ENCODE measurements at places on chromosomes 2 and 18.

GRCh38 chr2:145034511-145034910 lies 514.6 kb upstream of the ZEB2 start:
- DNase-seq = no peak

GRCh38 chr2:56587456-56587855 lies 403.7 kb downstream of the CCDC85A start:
- DNase-seq = no peak

GRCh38 chr18:3448838-3449511 lies 997 bp upstream of the TGIF1 start:
- peak; percentile 89 for DNase-seq

DNA sequence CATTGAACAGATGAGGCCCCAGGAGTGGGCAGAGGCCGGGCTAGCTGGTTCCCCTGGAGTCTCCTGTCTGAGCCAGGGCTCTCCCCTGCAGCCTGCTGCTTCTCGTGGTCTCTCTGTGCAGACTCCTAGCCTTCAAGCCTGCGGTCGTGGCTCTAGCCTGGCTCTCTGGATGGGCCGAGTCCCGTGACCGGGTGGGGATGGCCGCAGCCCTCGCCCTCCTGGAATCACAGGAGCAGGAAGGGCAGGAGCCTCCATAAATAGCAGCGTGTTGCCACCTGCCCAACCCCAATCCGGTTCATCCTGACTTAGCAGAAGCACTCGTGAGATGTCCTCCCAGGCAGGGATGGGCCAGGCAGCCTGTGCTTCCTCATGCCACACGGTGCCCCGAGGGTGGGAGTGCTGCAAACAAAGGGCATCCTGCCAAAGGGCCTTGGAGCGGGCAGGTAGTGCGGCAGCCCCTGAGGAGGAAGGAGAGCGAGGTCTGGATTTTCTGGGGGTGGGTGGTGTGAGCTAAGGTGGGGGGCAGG lies 43.9 kb downstream of the FOSL2 start:
- DNase-seq = peak; percentile 98

GRCh38 chr18:11260961-11261461 lies 111.6 kb upstream of the PIEZO2 start:
- DNase-seq = no peak

DNA sequence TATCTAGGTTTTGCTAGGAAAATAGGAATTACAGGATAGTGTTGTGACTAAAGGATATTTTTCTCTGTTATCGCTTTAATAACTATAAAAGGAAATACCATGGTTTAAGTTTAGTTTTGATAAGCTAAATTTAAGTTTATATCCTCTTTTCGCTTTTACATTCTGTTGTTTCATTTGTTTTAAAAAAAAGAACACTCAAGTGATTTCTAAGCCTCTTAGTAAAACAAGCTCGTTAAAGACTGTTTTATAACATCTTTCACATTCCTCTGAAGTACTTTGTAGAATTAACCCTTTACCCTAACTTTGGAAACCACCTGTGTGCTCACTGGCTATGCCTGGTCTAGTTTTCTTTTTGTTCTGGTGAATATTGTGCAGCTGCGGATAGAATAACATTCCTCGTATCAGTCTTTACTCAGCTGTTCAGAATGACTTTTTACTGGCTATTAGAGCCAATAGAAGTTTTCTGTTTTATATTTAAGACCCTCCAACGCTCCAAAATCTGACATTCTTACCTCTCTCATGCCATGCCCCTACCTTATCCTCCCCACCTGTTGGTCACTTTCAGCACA lies 183.1 kb downstream of the PTPRM start:
- DNase-seq = no peak

DNA sequence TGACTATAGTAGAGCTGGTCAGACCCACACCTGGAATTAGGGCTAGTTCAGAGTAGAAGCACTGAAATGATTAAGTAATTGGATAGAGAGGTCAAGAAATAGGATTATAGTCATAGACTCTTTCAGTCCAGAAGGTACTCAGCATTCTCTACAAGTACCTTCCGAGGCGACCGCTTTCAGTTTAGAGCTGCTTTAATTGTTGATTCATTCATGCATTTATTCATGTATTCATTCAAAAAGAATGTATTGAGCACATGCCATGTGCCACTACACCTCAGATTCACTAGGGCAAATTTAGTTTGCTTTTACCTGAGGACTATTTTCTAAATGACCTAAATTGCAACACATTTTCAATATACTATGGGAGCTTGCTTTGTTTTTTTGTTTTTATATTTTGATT lies 48.7 kb downstream of the CRIM1 start:
- DNase-seq = peak; percentile 66

DNA sequence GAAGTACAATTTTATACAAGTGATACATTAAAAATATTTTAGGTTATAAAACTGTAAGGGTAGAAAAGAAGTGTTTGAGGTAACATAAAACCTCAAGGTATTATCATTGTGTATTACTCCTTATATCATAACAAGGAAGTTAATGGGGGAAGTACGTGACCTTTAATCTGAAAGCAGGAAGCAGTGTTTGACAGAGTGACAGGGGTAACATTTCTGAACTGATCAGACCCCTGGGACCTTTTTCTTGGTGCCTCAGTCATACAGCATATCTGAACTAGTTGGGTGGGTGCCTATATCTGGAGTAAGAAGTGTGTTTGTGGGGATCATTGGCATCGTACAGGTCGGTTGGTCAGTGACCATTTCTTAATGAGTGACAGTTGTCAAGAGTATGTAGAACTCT lies 43.0 kb downstream of the MALT1 start:
- no peak for DNase-seq

- no peak for DNase-seq
Observed at GRCh38 chr2:219404954-219405353, 13.2 kb upstream of the DES start.

DNA sequence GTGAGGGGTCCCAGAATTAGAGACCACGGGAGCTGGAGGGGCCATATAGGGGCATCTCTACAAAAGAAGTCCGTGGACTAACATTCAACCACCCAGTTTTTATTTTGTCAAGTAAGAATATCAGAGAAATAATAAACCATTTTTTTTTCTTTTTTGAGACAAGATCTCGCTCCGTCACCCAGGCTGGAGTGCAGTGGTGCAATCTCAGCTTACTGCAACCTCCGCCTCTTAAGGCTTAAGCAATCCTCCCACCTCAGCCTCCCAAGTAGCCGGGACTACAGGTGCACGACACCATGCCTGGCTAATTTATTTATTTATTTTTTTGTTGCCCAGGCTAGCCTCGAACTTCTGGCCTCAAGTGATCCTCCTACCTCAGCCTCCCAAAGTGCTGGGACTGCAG lies 82.7 kb downstream of the ZFP36L2 start:
- DNase-seq = no peak

DNA sequence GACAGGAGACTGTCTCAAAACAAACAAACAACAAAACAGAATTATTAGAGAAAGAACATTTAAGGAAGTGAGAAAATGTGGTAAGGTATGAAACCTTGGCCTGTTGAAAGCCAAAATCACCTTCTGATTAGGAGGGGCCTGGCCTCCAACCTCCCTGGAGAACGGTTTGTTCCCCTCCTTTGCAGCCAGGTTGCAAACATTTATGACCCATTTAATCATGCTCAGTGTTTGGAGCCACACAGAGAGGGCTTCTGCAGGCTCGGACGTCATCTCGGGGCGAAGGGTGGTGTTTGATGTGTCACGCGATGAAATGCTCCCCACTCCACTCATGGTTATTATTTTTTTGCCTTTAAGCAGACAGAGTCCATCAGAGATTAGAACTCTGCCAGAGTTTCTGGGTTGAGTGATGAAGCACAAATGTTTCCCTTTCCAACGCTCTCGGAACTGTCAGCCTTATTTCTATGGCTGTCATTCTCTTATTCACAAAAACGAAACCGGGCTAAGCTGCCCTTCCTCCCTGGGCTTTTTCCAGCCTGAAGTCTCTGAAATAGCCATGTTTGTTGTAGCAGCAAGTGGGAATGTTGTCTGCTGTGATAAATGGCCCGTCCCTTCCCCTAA lies 33.6 kb upstream of the ROCK2 start:
- no peak for DNase-seq

GRCh38 chr2:9753276-9753600 lies 90.0 kb upstream of the TAF1B start:
- DNase-seq = peak; percentile 96

DNA sequence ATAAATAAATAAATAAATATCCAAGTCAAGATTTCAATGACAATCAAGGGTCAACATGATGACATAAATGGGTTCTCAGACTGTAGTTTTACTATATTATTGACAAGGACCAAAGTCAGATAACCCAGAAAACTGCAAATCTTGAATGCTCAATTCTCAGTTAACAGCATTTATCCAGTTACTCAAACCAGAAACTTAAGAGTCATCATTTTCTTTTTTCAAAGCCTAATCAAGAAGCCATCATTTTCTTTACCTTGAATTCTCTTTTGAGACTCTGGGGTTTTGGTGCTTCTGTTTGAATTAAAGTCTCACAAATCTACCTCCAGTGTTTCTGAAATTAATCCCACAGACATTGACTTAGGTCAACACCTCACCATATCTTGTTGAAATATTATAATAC lies 14.1 kb downstream of the TRMT61B start:
- no peak for DNase-seq

All from PC-9 (cell line).